ENCODE measurements at places on chromosomes 4 and X.

DNA sequence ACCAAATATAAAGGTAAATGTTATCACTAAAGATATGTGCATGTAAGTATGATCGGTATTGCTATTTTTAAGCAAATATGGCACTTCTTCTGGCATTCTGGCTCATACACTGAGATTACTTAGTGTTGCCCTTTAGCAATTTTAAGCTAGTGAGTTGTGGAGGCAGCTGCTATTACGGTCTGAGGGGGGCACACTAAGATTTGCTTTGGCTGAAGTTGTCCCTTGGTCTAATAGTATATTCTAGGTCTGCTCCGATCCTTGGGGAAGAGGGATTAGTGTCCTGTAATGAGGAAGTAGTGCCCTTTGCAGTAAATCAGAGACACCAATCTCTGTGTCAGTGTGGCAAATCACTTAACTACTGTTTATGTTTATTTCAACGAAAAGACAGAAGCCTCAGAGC, 196.5 kb upstream of the FTHL17 start:
- no peak for DNase-seq

DNA sequence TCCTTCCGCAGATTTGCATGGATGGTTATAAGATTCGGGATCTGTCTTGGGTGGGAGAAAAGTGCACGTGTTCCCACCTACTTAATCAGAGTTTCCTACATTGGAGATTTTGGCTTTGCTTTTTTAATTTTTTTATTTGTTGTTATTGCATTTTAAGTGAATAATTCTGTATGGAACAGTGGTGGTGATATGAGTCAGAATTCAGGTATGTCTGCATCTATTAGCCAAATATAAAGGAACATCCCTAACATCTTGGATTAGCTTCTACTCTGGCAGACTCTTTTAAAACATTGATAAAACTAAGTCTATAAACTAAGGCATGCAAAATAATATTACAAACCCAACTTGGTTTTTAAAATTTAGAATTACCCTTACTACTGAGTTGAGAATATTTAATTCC, 659.8 kb upstream of the EPHA5 start:
- no peak for DNase-seq

- no peak for DNase-seq
These were observed 142.1 kb downstream of the PDGFRA start for GRCh38 chr4:54371173-54371572.

- no peak for DNase-seq
These were observed 19.4 kb downstream of the THOC2 start for GRCh38 chrX:123713434-123713833.

DNA sequence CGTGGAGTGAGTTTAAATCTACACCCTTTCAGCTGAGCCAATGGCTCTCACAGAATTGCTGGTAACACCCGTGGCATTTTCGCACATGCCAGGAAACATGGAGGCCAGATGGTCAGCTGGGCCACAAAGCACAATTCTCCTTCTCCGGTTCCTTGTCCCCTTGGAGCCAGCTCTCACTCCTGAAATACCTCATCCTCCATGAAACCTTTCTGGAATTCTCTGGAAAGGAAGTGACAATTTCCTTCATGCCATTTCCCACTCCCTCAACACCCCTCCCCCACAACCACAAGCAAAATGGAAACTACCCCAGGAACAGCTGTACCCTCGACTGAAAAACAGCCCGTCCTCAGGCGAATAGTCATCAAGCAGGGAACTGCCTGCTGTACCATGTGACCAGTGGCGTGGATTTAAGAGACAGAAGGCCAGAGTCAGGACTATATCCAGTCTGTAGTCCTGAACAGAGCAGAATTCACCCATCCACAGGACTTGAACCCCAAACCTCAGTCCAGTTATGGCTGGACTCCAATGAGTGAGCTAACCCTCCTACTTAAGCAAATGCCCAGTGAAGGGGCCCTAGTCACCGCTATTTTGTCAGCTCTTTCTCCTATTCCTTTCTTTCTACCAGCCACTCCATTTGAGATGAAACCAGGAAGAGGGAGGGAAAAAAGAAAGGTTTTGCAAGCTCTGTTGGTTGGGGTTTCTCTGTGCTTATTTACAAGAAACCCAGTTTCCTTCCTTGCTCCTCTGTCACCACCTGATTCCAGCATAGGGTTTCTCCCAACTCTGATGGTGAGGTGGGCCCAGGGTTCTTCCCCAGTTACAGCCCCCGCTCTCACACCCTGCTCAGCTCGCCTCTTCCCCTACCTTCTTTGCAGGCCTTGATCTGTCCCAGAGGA, 24.5 kb downstream of the ELF4 start:
- DNase-seq = no peak

- no peak for DNase-seq
These were observed 7.7 kb upstream of the THOC2 start for GRCh38 chrX:123740536-123740935.

- no peak for DNase-seq
These were observed 39.3 kb downstream of the PAGE1 start for GRCh38 chrX:49656533-49656932.

DNA sequence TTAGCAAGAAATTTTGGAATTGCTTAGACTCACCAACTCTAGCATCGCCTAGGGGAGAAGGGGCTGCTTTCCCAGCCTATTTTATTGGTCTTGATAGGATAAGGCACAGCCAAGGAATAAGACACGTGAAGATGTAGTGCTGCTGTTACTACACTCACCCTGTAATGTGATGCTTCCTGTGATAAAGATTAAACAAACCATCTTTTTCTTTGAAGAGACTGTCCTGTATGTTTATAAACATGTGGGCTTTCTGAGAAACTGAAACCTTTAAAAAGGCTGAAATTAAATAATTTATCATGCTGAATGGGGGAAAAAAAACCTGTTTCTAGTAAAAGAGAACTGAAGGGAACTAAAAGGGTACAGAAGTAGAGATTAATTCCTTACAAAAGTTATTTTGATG, 13.2 kb downstream of the TAPT1 start:
- no peak for DNase-seq

GRCh38 chr4:115054836-115055235, 58.6 kb downstream of the NDST4 start:
- no peak for DNase-seq

DNA sequence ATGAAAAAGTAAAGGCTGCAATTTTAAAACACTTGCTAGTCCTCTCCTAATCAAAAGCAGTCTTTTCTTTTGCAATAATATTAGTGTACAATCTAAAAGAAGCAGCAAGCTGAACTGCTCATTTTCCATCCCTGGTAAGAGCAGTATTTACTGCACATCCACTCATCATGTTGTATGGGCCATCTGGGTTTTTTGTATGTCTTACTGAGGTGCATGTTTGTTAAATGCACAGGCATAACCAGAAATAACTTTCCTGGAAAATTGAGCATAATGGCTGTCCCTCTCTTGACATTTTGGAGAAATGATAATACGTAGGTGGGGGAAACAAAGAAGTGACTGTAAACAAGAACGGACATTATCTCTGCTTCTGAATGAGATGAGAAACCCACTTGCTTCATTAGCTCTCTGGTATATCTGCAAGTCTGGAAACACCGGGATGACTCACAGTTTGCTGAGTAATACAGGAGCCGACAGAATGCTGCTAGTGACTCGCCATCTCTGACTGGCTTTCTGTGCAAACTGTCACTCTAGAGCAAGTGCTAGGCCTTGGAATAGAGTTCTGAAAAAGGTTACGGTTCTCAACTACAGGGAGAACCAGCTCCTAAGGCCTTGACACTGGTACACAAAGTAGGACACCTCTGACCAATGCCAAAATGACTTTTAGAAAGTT, 85.7 kb upstream of the MTM1 start:
- DNase-seq = no peak

- DNase-seq = no peak
These were observed 76.9 kb upstream of the SMAD1 start for GRCh38 chr4:145404761-145405160.

- no peak for DNase-seq
These were observed 489.7 kb upstream of the GNPDA2 start for GRCh38 chr4:45215976-45216542.

DNA sequence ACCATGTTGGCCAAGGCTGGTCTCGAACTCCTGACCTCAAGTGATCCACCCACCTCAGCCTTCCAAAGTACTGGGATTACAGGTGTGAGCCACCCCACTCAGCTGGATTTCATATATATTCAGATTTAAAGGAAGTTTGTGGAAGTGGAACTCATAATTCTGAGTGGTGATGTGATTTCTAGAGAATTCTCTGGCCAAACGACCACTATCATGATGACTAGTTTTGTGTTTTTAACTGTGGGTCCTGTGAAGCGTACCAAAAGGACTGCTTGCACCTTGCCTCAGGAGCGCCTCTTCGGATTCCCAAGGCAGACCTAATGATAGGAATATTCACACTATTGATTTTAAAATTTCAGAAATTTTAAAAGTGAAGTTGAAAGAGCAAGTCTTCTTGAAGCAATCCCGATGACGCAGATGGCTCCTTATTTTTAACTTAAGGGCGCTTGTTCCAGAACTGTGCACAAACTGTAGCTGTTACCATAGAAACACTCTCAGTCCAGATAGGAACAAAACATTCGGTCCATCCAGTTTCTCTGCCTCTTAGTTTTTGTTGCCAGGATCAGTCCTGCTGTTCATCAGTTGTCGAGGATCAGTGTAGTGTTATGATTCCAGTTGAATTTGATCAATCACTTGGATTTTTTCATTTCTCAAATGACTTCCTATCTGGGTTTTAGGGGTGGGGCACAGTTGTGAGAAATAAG, 51.7 kb upstream of the CLCN4 start:
- DNase-seq = no peak

DNA sequence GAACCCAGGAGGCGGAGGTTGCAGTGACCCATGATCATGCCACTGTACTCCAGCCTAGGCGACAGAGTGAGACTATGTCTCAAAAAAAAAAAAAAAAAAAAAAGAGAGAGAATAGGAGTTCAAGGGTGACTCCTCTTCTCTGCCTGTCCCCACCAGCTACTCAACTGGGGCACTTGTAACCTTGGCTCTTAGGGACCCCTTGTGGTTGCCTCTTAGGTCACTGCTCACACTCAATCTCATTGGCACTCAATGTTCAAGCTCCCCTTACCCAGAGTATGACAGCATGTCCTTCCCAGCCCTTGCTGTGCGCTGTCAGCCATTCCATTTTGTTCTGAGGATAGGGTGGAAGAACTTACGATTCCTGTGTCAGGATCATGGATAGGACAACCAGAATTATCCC, 82.4 kb upstream of the BEND4 start:
- no peak for DNase-seq

- no peak for DNase-seq
These were observed 9.3 kb upstream of the TBC1D14 start for GRCh38 chr4:6900181-6900812.

DNA sequence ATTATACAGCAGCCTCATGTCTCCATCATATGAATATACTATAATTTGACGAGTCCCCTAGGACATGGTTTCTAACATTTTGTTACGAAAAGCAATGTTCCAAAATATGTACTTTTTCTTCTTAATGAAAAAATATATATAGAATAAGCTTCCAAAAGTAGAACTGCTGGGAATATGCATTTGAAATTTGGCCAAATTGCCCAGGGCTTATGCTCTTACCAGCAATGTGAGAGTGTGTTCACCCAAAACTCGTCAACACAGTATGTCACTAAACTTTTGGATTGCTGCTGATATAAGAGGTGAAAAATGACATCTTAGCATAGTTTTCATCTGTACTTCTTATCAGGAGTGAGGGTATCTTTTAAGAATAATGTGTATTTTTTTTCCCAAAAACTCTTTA, 64.6 kb upstream of the STIM2 start:
- no peak for DNase-seq

DNA sequence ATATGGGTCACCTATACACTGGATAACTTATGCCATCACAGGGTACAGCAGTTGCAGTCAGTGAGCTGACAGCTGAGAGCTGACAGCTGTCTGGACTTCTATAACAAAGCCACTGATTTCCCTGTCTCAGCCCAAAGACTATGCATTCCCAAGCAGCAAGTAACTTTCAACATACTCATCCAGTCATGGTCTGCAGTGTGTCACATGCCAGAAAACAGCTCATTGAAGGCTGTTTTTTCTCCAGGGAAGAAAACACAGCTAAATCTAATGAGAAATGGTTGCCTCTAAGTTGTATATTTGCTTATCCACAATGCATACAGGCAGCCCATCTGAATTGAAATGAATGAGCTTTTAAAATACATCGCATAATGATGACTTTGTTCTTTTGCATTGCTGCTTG, 6.3 kb downstream of the KIAA1210 start:
- no peak for DNase-seq

Data from dorsolateral prefrontal cortex (tissue), 122 donors.